GDM1 (cell line): ENCODE measurements at places on chromosomes 7 and 10.

GRCh38 chr7:143965280-143965679 is 10.6 kb downstream of the OR2F1 start:
- DNase-seq, result no peak

DNA sequence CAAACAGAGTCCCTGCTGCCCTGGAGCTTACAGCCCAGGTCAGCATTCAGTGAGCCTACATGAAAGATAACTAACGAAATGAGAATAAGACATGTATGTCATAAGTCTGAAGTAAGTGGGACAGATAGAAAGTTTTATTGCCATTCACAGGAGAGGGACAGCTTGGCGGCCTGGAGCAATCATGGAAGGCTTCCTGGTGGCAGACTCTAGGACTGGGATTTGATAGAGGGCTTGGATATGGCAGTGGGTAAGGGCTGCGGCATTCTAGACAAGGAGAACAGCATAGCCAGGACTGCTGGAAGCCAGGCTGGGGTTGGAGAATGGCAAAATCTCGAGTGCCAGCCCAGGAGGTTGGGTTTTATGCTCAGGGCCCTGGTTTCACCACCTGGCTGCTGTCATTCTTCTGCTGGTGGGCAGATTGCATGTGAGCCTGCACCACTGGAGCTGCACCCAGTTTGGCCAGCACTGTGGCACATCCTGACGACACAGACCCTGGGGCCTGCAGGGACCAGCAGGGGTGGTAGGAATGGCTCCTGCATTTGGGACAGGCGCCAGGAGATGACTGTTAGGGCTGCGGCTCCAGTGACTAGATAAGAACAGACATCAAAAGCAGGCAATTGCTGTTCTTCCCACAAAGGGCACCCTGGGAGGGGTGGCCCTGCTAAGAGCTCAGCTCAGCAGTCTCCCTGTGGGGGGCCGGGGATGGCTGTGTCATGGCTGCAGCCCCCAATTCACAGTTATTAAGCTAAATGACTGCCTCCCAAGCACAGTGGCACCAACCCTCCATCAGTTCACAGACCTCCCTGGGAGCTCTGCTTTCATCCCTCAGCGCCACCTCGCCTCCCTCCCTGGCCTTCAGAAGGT is 161.1 kb downstream of the RPS24 start:
- DNase-seq, result no peak

- no peak for DNase-seq
Measured at GRCh38 chr10:128476845-128477244, 350.6 kb upstream of the MKI67 start.

DNA sequence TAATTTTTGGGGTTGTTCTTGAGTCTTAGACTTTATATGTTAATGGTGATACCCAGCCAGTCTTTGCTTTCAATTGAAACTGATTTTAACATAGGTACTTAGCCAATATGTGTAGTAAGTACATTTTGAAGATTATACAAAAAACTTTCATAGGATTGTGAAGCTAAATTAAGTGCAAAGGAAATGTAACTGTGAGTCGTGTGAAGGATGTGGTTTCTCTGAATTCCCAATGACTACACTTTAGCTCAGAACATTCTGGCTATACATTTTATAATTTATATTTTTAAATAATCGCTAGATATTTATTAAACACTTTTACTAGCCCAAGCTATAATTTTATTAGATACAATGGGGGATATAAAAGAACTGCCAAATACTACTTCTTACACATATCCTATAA is 359.3 kb downstream of the PCLO start:
- no peak for DNase-seq

DNA sequence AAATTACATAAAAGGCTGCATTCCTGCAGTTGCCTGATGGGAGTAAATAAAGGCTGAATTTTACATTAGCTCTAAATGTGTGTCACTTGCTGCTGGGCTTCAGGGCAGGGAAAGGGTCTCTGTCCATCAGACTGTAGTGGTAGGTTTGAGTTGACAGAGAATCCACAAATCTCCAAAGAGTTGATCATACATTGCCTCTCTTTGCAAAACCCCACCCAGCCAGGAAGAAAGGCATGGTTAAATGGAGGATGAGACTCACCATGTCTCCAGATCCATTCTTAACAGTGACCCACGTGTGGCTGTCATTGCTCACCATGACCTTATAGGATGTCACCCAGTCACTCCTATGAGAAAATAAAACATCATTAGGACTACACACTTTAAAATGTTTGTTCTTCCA is 92.8 kb downstream of the CPXM2 start:
- DNase-seq, result no peak

- DNase-seq, result no peak
Measured at GRCh38 chr10:118482393-118483331, 112.8 kb downstream of the PRLHR start.

DNA sequence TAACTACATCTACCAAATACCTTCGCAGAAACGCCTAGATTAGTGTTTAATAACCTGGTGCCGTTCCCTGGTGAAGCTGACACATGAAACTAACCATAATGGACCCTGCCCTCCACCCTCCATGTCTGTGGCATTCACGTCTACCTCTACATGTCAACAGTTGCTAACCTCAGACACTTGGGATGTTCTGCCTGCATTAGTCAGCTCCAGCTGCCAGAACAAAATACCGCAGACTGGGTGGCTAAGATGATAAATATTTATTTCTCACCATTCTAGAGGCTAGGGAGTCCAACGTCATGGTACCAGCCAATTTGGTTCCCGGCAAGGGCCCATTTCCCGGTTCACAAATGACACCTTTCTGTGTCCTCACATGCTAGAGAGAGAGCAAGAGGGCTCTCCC is 118.5 kb upstream of the CHST15 start:
- no peak for DNase-seq

DNA sequence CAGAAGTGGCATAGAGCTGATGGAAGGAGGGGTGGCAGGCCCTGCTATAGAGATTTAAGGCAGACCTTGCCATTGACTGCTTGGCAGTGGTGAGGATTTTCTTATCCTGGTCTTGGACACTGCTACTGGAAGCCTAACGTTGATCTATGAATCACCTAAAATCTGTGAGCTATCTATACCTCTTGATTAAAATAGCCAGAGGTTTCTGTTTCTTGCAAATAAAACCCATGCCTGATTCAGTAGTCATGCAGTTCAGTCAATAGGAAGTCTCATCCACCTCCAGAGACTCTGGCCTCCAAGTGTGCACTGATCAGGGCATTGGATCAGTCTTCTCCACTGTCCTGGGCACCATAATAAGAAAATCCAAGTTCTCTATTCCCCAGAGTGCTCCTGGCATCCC is 286.5 kb downstream of the PTEN start:
- no peak for DNase-seq

GRCh38 chr7:47227762-47228177 is 354.1 kb downstream of the TNS3 start:
- DNase-seq, result no peak

DNA sequence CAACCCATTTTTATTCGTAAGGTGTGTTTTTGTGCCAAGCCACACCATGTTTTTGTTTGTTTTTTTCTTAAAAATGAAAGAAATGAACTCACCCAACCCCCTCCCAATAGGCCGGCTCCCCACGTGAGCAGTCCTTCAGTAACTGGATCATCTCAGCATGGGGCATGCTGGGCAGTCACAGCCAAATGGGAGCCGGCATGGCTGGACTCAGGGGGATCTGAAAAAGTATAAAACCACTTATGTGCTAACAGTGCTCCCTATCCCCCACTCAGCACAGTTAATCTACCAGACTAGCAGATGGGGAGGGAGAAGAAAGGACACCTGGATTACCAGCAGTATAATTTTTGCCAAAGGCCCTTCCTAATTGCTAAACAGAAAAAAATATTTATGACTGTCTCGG is 39.3 kb downstream of the BAZ1B start:
- no peak for DNase-seq

DNA sequence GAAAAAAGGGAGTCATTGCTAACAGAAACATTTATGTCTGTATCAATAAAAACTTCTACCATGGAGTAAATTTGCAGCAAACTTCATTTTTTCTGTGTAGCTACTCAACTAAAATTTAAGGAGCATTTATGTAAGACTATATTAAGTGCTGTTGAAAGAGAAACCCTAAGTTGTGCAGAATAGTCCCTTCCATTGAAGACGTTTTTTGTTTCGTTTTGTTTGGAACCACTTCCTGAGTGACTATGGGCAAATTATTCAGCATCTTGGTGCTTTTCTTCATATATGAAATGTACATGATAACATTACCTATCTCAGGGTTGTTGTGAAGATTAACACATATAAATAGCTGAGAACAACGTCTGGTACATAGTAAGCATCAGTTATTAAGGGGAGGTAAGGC is 24.3 kb downstream of the SEM1 start:
- DNase-seq, result no peak

GRCh38 chr7:13457790-13458189 is 531.7 kb downstream of the ETV1 start:
- no peak for DNase-seq

DNA sequence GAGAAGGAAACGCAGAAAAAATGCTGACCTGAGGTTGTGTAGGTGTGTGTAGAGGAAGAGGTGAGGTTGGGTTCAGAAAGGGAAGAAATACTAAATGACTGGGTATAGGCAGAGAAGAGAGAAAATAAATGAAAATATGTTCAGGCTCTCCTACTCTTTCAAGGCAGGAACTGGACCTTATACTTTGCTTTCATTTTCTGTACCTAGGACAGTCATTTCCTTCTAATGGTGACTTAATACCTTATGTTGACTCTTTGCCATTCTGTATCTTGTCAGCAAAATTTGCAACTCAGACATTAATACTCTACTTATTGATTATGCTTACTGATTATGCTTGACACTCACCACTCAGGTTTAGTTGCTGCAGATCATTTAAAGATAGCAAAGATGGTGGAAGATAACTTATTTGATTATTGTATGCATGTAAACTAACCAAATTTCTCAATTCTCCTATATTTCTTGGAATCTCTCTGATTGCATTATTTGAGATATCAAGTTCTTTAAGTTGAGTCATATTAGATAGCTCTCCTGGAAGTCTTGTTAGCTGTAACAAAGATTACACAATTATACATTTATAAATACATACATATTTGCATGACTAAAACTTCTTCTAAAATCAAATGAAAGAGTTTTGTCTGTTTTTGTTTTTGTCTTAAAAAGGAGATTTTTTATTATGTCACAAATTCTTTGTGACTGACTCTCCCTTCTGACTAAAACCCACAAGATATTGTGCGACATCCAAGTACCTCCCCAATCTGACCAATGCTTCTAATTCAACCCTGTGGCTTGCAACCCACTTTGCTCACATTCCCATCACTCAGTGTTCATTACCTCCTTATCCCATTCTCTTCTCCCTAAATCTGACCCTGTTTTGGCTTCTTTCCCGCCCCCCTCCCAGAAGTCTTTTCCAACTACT is 20.0 kb downstream of the LRRD1 start:
- no peak for DNase-seq

GRCh38 chr10:1657479-1657878 is 79.8 kb downstream of the ADARB2 start:
- no peak for DNase-seq

GRCh38 chr7:30459591-30460245 is 18.9 kb downstream of the NOD1 start:
- no peak for DNase-seq

GRCh38 chr7:114708646-114709045 is 213.2 kb upstream of the MDFIC start:
- no peak for DNase-seq

DNA sequence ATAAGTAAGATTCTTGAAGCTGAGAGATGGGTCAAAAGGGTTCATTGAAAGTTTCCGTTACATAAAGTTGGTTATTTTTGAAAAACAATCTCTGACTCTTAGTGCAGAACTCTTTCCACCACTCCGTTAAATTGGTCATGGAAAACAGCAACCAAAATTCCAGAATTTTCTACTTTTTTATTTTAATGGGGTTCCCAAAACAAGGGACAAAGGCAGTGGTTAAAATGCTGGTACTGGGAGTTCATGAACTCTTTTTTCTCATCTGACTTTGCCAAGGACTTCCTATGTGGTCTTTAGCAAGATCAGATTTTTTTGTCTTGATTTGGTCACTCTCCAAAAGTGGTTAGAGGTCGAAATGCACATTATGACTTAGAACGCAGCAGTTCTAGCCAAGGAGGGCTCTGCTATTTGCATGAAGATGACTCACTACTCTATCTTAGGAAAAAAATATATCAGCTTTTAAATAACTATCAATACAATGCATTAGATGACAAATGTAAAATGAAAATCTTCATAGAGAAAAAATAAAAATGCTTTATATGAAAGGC is 145.7 kb downstream of the REEP3 start:
- no peak for DNase-seq

DNA sequence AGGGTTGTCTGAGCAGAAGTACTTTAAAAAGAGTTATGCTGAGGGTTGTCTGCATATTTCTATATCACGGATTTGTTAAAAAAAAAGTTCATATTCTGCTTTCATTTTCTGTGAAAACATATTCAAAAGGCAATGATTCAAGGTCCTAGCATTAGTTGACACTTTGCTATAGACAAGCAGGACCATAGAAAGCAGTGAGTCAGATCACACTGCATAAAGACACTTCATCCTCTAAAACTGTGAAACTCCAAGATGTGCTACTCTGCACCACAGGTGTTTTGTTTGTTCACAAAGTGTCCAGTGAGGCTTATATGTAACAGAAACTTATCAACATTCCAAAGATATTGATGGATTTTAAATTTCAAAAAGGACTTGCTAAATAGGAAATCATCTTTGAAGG is 47.0 kb downstream of the SPAM1 start:
- DNase-seq, result no peak

DNA sequence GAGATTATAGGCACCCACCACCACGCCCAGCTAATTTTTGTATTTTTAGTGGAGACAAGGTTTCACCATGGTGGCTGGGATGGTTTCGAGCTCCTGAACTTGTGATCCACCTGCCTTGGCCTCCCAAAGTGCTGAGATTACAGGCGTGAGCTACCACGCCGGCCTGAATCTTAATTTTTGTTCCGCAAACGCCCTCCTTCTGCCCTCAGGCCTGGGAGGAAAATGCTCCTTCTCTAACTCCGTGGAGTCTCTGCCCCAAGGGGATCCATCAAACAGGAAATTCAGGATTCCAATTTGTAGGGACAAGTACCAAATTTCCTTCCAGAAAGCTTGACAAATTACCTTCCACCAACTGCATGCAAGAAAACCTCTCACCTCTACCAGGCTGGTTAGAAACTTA is 43.2 kb downstream of the RBAK start:
- no peak for DNase-seq

DNA sequence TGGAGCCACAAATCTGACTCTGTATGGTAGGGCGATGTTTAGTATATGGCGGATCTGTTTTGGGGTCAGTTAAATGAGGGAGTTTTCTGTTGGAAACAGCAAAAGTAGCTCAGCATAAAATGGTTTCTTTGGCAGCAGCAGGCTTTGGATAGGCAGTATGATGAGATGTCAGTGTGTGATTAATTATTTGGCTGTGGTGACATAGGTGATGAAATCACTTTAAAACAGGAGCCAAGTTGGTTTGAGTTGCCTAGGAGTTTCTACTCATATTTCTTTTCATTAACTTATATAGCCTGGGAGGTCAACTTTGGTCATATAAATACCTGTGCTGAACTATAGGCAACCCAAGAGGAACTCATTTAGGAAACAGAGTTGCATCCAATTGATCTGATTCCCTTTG is 291.2 kb downstream of the LRMDA start:
- no peak for DNase-seq

- no peak for DNase-seq
Measured at GRCh38 chr7:138755331-138755747, 42.5 kb upstream of the TMEM213 start.
